ENCODE measurements at places on chromosomes 13 and 19.

DNA sequence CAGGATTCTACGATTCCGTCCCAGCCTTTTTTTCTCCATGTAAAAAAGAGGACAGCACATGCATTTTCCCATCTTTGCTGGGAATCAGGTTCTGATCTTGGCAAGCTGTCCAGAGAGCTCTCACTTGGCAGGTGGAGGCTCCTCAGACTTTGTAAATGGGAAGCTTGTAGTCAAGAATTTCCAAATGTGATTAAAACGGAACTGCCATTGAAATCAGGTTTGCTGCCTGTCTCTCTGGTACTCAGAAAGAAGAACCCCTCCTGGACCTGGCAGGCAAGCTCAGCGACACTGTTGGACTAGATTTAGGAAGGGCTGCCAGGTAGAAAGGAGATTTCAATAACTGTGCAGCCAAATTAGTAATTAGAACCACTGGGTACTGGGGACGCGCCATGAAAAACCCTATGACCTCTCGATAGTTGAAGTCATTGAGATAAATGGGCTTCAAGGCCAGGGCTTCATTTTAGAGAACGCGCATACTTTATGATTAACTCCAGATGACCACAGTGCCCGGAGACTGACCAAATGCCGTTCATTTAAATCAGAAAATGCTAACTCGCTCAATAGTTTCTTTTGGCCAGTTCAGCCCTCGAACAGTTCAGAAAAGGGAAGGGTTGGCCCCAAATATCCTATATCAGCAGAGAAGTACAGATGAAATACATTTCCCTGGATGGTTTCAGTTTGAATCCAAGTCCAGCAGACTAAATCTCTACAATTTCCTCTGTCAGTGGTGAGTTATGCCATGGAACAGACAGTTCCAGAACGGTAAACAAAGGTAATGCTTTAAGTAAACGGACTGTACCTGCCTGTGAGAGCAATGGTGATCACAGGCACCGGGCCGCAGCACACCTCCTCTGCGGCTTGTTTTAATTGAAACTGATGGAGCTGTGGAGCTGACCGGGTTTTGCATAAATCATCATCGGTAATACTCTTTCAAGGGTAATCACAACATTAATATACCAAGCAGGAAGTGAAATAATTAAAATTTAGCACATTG lies 517.4 kb downstream of the RFC3 start:
- H3K36me3 ChIP-seq: no peaks in the 10 kb centered on the region
- no peaks in the 10 kb centered on the region for H3K4me1 ChIP-seq
- no peak overlapping the region for H3K4me3 ChIP-seq
- no peak overlapping the region for H3K27ac ChIP-seq
- no peak for DNase-seq

- H3K4me3 ChIP-seq: no peak overlapping the region
- H3K4me1 ChIP-seq: no peaks in the 10 kb centered on the region
- H3K27me3 ChIP-seq: no peaks in the 10 kb centered on the region
- no peak for DNase-seq
Measured at GRCh38 chr13:88586263-88586662, 915.1 kb downstream of the SLITRK5 start.

GRCh38 chr19:30686826-30687566 lies 314.8 kb downstream of the ZNF536 start:
- H3K4me1 ChIP-seq: no peaks in the 10 kb centered on the region
- H3K27me3 ChIP-seq: peaks cover 18% of the 10 kb centered on the region
- no peak overlapping the region for H3K4me3 ChIP-seq
- H3K36me3 ChIP-seq: no peaks in the 10 kb centered on the region

DNA sequence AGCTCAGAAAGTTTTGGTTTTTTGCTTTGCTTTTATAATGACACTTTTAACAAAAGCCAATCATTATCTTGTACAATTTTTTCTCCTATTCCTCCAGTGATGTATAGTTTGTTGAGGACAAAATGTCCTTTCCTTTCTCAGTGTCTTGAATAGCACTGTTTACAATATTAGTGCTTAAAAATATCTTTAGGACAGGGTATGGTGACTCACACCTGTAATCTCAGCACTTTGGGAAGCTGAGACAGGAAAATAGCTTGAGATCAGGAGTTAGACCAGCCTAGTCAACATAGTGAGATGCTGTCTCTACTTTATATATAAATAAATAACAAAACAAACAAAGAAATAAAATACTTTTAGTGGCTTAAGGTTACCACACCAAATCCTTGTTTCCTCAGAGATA lies 41.9 kb downstream of the SPRY2 start:
- H3K4me3 ChIP-seq: no peak overlapping the region
- no peak for DNase-seq
- H3K27me3 ChIP-seq: no peaks in the 10 kb centered on the region
- H3K4me1 ChIP-seq: no peaks in the 10 kb centered on the region
- no peaks in the 10 kb centered on the region for H3K36me3 ChIP-seq
- no peak overlapping the region for H3K27ac ChIP-seq

DNA sequence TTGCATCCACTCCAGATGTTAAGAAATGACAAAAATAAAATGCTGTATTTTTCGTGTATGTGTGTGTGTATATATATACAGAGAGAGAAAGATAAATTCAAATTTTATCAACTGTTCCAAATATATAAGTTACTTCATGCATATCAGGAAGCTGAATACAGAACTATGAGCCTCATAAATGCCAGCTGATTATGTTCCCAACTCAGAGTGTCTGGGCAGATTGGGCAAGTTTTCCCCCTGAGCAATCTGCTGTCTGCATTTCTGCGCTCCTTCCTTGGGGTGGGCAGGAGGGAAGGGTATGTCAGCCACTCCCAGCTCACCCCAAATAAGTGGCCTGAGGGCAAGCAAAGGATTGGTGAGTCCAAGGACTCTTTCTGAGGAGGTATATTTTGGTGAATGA lies 154.1 kb downstream of the DCLK1 start:
- DNase-seq: no peak
- no peak overlapping the region for H3K27ac ChIP-seq
- no peaks in the 10 kb centered on the region for H3K4me1 ChIP-seq
- no peak overlapping the region for H3K4me3 ChIP-seq

- no peaks in the 10 kb centered on the region for H3K36me3 ChIP-seq
- H3K27me3 ChIP-seq: no peaks in the 10 kb centered on the region
- no peak overlapping the region for H3K4me3 ChIP-seq
- H3K27ac ChIP-seq: no peak overlapping the region
Measured at GRCh38 chr13:34777089-34777913, 164.8 kb upstream of the NBEA start.

GRCh38 chr13:27792393-27793218 lies at the start of gene GSX1:
Gene GSX1 (plus strand): TSS chr13:27792483. CDS start chr13:27792691, 208 bp downstream.
- peaks cover 5% of the 10 kb centered on the region for H3K36me3 ChIP-seq
- peaks cover 87% of the 10 kb centered on the region for H3K27me3 ChIP-seq
- peak; percentile 63 for DNase-seq
- peak within 1 kb of the TSS; percentile 22 for H3K27ac ChIP-seq

- H3K4me3 ChIP-seq: no peak overlapping the region
- no peaks in the 10 kb centered on the region for H3K27me3 ChIP-seq
- peak; percentile 65 for DNase-seq
- H3K36me3 ChIP-seq: no peaks in the 10 kb centered on the region
- no peak overlapping the region for H3K27ac ChIP-seq
- peaks cover 6% of the 10 kb centered on the region for H3K4me1 ChIP-seq
Measured at GRCh38 chr19:10858204-10858828, 10.1 kb downstream of the C19orf38 start.

GRCh38 chr13:48844676-48845075 lies 131.0 kb upstream of the FNDC3A start:
- H3K27me3 ChIP-seq: peaks cover 12% of the 10 kb centered on the region
- no peak overlapping the region for H3K4me3 ChIP-seq
- DNase-seq: no peak
- H3K36me3 ChIP-seq: no peaks in the 10 kb centered on the region
- H3K4me1 ChIP-seq: no peaks in the 10 kb centered on the region

GRCh38 chr19:29771708-29772414 lies 39.9 kb upstream of the CCNE1 start:
- no peak overlapping the region for H3K27ac ChIP-seq
- H3K27me3 ChIP-seq: peaks cover 12% of the 10 kb centered on the region
- no peak overlapping the region for H3K4me3 ChIP-seq
- DNase-seq: no peak

DNA sequence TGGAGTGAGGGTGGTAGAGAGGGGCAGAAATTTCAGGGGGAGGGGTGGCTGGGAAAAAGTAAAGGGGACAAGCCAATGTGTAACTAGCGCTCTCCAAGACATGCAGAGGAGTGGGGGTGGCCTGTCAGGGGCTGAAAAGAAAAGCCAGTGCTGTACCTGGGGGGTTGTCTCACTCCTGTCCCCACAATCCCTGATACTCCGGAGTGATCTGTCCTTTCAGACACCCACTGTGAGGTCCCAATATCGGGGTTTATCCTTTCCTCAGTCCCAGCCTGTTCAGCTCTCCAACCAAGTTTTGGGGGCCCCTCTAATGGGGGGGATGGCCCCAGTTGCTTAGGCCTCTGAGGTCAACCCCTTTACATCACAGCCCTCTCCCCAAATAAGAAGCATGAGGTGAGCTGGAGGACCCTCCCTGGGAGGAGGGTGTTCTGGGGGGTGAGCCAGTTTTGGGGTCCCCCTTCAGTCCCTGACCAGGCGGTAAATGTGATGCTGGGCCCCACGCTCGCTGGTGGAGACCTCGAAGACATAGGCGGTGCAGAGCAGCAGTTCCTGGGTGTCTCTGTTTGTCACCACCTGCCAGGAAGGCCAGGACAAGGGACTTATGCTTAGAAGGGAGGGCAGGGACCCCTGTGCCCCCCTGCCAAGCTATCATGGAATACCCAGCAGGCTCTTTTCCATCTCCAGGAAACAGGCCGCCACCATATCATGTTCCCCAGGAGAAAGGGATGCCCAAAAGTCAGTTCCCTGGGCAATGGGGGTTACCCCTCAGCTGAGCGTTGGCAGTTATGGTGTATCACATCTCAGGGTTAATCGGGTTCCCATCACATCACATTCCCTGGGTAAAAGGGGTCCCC lies 5.9 kb downstream of the CD37 start:
- no peak overlapping the region for H3K4me3 ChIP-seq
- H3K27ac ChIP-seq: no peak overlapping the region
- DNase-seq: no peak
- peaks cover 27% of the 10 kb centered on the region for H3K36me3 ChIP-seq
- H3K27me3 ChIP-seq: no peaks in the 10 kb centered on the region

DNA sequence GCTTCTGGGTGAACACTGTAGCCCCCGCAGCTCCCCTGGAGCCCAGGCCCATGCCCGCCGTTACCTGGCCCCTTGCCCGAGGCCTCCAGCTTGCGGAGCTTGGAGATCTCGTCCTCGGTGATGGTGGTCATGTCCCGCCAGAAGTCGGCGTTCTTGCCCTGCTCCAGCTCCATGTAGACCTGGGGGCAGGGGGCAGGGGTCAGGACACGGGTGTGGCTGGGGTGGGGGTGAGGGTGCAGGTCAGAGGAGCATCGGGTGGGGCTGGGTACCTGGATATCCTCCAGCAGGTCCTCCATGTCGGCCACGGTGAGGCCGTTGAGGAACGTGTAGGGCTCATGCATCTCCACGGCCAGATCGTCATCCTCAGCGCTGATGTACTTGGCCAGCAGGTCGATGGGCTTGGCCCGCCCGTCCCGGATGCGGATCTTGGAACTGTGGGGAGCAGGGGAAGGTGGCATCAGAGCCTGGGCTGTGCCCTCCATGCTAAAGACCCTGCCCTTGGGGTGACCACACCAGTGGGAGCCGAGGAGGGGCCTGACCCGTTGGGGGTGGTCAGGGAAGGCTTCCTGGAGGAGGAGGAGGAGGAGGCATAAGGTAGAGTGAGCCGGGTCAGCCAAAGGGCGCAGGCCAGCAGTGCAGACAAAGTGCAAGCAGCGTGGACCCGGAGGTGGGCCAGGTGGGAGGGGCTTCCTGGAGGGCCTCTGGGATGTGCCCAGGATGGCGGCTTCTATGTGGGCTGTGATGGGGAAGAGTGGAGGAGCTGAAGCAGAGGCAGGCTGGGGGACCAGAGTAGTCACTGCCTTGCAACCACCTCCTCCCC lies 7.6 kb downstream of the CACTIN start:
- DNase-seq: no peak
- H3K4me1 ChIP-seq: peaks cover 1% of the 10 kb centered on the region
- H3K4me3 ChIP-seq: no peak overlapping the region
- no peaks in the 10 kb centered on the region for H3K27me3 ChIP-seq
- peaks cover 5% of the 10 kb centered on the region for H3K36me3 ChIP-seq

DNA sequence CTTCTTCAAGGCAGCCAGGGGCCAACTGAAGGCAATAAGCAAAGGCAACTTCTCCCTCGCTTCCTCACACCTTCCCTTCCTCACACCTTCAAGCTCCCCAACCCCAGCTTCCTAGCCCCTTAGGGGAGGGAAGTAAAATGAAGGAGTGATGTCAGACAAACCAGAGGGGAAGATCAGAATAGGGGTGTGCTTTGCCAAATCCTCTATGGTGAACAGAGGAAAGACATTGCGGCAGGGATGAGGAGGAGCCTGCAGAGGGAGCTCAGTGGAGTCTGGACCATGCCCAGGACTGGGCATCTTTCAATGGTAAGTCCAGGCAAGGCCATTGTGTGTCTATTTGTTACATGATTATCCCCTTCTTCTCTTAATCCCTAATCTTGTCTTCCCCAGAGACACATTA lies 164.0 kb downstream of the TSHZ3 start:
- H3K27ac ChIP-seq: no peak overlapping the region
- H3K4me3 ChIP-seq: no peak overlapping the region
- no peaks in the 10 kb centered on the region for H3K36me3 ChIP-seq
- no peak for DNase-seq
- H3K4me1 ChIP-seq: no peaks in the 10 kb centered on the region
- peaks cover 11% of the 10 kb centered on the region for H3K27me3 ChIP-seq

DNA sequence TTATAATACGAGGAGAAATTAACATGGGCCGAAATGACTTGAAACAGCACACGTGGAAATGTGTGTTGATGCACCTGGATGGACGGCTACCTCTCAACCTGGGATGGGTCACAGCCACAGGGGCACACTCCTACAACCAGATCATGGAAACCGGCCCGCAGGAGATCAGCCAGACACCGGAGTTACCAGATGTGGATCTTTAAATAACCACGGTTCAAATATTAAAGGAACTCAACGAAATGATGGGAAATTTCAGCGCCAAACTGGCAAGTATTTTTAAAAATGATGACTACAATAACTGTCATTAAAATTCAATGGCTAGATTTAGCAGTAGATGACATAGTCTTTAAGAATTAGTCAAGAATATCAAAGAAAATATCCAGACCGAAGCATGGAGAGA lies 166.9 kb upstream of the GPR12 start:
- H3K4me3 ChIP-seq: no peak overlapping the region
- no peaks in the 10 kb centered on the region for H3K36me3 ChIP-seq
- DNase-seq: no peak
- peaks cover 34% of the 10 kb centered on the region for H3K27me3 ChIP-seq
- no peak overlapping the region for H3K27ac ChIP-seq
- H3K4me1 ChIP-seq: no peaks in the 10 kb centered on the region

- no peaks in the 10 kb centered on the region for H3K36me3 ChIP-seq
- no peak overlapping the region for H3K4me3 ChIP-seq
- H3K4me1 ChIP-seq: no peaks in the 10 kb centered on the region
- no peak overlapping the region for H3K27ac ChIP-seq
- no peaks in the 10 kb centered on the region for H3K27me3 ChIP-seq
- DNase-seq: no peak
Measured at GRCh38 chr13:36147330-36147729, 16.1 kb upstream of the DCLK1 start.

Measured in activated CD8-positive, alpha-beta memory T cell treated with anti-CD3 and anti-CD28 coated beads, Interleukin-2, amount 10 ng/mL, durations not matched to agents 7 days and 5 days (primary cell).